ENCODE measurements at places on chromosomes 4 and X. TPM values are rescaled to one million over a fixed set of nuclear protein-coding genes. Genes with fewer than 3 reads are reported as not detected.

Gene PCDH18
- total RNA-seq = 106 TPM

Gene POF1B
- not detected for total RNA-seq

Gene SERPINA7
- total RNA-seq = not detected

Gene SERTM2
- 0.74 TPM for total RNA-seq

GRCh38 chr4:40871695-40872250 lies 122.0 kb downstream of the NSUN7 start:
- no peak for DNase-seq

DNA sequence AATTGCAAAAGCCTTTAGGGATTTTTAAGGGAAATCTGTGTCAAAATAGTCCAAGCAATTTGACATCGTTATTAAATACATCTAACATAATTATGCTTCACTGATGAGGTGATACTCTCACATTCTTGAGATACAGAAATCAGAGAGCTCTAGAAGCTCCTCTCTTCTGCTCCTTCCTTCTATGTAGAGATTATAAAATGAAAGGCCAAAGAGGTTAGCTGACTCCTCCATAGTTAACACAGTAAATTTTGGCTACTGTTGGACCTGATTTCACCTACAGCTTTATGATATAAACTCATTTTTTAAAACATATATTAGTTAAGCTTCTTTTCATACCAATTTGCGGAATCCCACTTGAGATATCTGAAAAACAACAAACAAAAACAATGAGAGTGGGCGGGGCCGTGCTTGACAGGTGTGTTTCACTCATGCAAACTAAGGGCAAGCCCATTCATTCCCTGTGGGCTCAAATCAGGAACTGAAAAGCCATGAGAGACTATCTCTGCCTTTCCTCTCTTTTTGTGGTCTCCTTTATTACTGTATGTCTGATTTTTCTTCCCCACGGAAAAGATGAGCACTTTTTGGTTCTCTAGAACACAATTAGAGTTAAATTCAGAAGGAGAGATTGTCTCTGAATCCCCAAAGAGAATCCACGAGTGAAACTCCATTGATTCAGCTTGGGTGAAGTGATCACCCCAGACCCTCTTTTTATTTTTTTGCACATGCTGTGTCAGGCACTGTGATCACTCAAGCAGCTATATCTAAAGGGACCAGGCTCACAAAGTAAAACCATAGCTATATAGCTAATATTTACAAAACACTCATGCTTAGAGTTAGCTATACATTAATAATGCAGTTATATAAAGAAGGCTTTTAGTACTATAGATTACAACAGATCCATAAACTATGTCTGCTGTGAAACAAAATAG lies 566.3 kb downstream of the IL15 start:
- DNase-seq = no peak

DNA sequence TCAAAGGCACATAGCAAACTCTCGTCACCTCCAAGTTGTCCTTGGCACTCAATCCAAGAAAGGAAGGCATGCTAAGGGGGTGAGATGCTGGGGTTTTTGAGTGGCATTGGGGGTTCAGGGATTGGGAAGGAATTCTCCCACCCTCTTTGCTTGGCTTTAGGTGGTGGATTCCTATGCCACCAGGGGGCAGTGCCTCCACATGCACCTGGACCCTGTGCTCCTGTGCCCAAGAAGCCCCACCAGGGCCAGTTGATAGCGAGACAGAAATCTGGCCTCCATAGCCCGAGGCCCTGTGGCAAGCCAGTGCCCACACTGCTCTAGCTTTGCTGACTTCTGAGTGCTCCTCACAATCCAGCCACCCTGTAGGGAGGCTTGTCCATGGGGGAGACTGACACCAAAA lies 2.0 kb upstream of the FATE1 start:
- DNase-seq = peak; percentile 41

DNA sequence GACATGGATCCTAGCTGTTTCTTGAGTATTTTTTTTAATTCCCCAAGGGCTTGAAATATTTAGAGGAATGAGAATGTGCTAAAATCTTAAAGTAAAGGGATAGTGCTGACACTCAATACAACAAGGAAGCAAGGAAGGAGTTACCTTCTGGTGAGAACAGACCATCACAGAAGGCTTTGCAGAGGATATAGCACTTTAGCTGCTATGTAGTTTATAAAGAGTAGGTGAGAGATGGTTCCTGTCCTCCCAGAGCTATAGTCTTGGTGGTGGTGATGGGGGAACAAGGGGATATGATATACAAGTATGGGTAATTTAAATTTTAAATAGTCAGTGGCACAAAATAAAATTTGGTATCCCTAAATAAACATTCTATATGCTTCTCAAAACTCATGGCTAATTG lies 47.6 kb downstream of the MTHFD2L start:
- DNase-seq = no peak

DNA sequence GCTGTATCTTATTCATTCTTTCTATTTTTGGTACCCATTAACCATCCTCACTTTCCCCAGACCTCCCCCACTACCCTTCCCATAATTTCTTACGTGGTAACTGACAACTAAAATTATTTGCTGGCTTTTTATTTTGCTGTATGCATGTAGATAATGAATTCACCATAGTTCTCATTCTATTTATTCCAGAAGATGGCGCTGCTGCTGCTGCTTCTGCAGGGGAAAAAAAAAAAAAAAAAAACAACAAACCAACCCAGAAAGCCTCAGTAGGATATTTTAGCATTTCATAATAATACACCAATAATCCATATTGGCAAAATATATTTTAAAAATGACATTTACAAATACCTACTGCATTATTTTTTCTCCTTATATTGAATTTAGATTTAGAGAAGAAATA lies 416.6 kb upstream of the MAGEB18 start:
- peak; percentile 3 for DNase-seq

DNA sequence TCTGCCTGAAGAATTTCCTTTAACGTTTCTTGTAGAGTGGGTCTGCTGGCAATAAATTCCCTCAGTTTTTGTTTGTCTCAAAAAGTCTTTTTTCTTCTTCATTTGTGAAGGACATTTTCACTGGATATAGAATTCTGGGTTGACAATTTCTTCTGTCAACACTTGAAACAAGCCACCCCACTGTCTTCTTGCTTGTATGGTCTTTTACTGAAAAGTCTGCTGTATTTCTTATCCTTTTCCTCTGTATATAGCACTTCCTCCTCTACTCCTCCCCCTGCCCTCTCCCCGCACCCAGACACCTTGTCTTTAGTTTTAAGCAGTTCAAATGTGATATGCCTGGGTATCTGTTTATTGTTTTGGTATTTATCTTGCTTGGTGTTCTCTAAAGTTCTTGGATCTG lies 23.3 kb downstream of the SLC9A7 start:
- DNase-seq = no peak

DNA sequence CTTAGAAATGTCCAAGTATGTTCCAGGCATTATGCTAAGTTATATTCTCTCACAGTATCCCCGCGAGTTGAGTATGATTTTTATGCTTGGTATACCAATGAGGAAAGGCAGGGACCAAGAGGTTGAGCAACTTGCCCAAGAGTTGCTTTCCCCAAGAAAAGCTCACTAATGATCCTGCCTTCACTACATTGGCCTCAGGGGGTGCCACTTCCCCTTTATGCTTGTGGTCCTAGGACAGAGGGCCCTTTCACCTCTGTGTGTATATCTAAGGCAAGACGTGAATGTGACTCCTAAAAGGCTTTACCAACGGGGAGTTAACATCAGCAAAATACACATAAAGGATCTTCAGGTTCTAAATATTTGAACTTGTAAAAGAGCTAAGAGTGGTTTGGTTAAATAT lies 164.4 kb upstream of the CPEB2 start:
- DNase-seq = no peak

DNA sequence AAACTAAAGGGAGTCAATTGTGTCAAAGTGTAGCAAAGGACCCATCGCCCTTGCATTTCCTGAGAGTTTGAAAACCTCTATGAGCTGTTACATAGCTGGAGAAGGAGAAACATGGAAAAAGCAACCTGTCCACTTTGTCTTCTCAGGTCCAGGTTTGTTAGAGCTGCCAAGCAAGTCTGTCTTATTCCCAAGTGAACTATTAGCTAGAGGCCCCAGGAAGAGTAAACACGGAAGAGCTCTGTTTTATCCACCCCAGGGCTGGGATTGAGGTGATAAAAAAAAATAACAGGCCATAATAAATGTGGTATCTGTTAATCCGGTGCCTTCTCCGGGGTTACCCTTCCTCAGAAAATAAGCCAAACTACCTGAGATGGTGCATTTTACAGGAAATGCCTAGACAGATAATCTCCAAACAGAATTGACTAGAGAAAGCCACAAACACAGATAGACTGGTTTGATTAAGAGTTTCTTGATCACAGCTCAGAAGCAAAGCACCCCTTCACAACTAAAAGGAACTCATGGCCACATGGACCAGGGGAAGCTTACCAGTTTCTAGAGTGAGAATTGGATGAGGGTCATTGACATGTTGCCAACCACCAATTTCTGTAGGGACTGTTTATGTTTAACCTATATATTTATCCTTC lies 35.9 kb upstream of the RELL1 start:
- no peak for DNase-seq

GRCh38 chrX:10512741-10513140 lies 107.6 kb downstream of the MID1 start:
- no peak for DNase-seq

- DNase-seq = no peak
Observed at GRCh38 chrX:132118358-132118757, 9.5 kb downstream of the FRMD7 start.

All from H4 (cell line).